ENCODE measurements at places on chromosomes 12 and 14.

GRCh38 chr12:103493199-103493598 is 2.6 kb downstream of the C12orf42 start:
- DNase-seq, result no peak

DNA sequence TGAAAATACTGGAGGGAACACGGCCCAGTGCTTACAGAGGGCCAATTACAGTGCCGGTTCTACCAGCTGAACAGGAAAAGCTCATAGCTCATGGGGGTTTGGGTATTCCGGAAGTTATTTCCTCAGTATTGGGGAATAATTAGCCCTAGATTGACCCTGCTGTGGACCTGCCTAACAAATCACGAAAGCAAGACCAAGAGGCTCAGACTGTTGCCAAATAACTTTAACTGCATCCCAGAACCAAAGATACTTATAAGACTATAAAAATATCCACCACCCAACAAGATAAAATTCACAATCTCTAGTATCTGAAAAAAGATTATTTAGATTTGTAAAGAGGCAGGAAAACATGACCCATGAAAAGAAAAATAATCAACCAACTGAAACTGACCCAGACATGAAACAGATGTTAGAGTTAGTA is 8.0 kb upstream of the OR5AU1 start:
- DNase-seq, result no peak

DNA sequence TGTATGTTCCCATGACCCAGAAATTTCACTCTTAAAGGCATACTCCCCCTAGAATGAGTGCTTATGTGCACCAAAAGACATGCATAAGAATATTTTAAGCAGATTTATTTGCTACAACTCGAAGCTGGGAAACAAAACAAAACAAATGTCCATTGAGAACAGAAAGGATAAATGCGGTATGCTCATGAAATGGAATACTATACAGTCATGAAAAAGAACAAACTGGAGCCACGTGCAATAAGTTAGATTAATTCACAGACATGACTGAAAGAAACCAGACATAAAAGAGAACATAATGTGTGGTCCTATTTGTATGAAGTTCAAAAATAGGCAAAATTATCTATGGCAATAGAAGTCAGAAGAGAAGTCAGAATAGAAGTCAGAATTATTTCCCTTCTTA is 69.9 kb downstream of the TBX3 start:
- DNase-seq, result no peak

DNA sequence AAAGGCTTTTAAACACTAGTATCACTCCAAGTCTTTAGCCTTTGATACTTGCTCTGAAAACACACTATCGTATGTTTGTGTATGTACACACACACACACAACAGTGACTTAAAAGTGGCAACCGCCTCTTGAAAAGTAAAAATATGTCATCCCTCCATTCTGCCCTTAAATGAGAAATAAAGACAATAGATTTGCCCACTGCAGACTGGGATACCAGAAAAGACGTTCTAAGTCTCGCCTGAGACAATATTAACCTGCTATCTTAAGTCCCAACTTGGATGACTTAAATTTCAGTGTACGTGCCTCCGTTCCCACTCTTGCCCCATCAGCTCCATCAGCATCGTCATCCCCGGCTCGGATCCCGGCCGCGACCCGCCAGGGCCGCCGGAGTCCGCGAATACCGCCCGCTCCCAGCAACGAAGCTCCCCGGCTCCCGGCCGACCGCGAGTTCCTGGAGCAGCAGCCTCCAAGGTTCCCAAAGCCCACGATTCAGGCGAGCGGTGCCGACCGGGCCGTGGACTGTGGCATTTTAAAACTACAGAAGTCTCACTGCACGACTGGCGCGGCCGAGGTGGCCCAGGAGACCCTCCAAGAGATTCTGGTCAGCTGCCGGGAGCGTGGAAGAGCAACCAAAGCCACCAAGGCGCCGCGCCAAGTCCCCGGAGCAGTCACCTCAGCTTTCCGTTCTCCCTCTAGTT is 2.8 kb upstream of the ARID2 start:
- no peak for DNase-seq

DNA sequence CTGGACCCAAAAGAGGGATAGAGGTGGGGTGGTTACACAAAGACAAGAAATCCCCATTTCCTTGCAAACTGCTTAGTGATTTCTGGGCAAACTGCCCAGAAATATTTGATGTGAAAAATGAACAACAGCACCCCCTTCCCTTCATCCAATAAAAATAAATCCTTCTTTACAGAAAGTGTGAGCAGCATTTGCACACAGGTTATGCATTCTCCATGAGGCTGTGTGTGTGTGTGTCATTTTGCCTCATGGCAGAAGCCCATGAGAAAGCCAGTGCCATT is 17.2 kb upstream of the NRXN3 start:
- DNase-seq, result no peak

DNA sequence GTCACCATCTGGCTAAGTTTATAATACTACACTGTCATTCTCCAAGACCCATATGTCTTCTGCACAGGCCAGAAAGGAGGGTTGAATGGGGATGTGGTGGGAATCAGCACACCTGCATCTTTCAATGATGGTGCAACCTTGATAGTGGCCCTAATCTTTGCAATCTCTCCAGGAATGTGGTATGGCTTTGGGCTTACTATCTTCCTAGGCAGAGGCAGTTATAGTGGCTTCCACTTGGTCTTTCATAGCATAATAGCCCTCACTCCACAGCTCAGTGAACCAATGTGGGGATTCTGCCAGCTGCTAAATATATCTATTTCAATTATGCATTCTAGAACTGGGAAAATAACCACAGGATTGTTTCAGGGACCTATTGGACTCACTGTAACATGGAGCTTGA is 61.8 kb upstream of the ATP2B1 start:
- no peak for DNase-seq

- no peak for DNase-seq
These were observed 13.1 kb upstream of the RIN3 start for GRCh38 chr14:92500491-92500941.

DNA sequence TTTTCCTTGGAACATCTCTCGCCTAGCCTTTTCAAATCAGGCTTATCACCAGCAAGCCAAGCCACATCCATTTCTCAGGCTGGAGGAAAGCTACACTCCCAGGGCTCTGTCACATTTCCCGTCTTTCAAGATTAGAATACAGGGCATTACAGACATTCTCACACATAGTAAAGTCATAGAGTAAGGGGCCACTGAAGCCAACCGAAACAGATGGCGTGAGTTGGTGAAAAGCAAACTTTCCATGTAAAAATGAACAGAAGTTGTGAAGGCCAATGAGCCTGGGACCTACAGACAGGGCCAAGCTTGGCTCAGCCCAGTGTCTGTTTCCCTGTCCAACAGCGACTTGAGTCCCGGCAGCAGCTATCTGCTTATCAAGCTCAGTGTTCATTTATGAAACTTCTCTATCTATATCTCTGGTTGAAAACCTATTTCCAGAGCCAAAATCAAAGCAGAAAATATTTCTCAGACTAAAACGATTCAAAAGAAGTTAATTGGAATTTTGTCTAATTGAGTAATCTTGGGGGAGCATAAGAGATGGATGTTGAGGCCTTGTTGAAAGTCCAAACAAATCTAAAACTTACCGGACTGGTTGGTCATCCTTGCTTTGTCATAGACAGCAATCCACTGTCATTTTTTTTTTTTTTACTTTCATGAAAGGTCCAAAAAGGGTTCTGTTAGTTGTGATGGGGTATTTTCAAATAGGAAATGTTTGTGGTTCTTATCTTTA is 105.6 kb downstream of the DAAM1 start:
- no peak for DNase-seq

DNA sequence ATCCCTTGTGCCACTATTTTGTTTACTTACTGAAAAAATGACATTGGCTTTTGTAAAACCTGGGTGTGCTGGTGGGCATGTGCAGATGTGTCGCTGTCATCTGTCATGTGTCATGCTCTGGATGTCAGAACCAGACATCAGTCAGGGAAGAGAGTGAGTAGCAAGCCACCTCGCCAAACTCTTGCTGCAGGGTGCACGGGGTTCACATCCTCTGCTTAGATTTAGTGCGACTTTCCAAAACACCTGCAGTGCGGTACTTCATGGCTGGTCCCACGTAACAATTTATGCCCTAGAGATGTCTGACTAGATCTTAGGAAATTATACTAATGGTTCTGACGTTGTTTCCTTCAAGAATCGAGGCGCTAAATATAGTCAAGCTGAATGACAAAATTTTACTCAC is 106.7 kb downstream of the CRADD start:
- no peak for DNase-seq

- DNase-seq, result no peak
These were observed 21.2 kb upstream of the KLC1 start for GRCh38 chr14:103607822-103608221.

DNA sequence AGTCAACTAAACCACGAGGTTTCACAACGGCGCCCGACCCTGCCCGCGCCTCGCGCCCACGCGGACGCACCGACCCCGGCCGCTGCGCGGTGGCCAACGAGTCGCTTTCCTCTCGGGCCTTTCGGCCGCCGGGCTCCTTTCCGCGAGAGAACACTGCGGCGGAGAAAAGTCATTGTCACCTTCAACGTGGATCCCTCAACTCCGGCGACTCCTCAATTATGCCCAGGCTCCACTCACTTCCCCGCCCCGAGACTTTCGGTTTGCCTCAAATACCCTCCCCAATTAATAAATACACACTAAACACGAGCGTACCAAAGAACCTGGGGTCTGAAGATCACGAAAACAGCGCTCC is 450 bp downstream of the SINHCAF start:
- no peak for DNase-seq

DNA sequence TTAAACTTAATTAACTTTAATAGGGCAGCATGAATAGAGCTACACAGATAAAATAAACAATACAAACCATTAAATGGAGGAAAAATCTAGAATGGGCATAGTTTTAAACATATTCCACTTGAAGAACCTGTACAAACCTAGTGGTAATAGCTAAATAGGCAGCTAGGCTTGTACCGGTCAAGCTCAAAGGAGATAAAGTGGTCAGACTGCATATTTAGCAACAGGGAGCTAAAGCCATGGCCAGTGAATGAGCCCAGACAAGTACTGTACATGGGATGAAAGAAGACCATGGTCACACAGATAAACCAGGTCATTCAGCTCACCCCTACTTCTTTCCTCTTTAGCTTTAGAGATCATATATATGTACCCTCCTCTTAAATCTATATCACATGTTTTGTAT is 186.6 kb upstream of the KRR1 start:
- DNase-seq, result no peak

GRCh38 chr14:58863661-58864345 is 226.0 kb downstream of the DACT1 start:
- no peak for DNase-seq

- DNase-seq, result no peak
These were observed 23.8 kb downstream of the CFAP54 start for GRCh38 chr12:96513166-96513565.

DNA sequence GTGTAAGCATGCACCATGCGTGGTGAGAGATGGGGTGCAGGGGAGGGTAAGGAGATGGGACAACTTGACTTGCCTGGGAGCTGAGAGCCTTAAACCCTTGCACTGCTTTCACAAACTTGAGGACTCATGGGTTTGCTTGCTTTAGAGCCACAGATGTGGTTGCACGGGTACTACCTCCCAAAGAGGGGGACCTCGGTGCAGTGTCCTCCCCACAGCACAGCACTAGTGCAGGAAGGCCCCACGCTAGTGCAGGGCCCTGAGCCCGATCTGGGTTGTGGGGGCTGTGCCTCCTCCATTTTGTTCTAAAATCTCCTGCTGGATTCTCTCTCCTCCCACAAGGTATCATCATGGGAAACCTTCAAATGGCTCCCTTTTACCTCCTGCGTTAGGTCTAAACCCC is 11.2 kb downstream of the KRT72 start:
- DNase-seq, result no peak

GRCh38 chr14:49367696-49368095 is 218.5 kb downstream of the RPS29 start:
- no peak for DNase-seq

- no peak for DNase-seq
These were observed 172.2 kb downstream of the CACNA1C start for GRCh38 chr12:2224961-2225360.

- DNase-seq, result no peak
These were observed 35.2 kb downstream of the SLC6A12 start for GRCh38 chr12:178829-179109.

DNA sequence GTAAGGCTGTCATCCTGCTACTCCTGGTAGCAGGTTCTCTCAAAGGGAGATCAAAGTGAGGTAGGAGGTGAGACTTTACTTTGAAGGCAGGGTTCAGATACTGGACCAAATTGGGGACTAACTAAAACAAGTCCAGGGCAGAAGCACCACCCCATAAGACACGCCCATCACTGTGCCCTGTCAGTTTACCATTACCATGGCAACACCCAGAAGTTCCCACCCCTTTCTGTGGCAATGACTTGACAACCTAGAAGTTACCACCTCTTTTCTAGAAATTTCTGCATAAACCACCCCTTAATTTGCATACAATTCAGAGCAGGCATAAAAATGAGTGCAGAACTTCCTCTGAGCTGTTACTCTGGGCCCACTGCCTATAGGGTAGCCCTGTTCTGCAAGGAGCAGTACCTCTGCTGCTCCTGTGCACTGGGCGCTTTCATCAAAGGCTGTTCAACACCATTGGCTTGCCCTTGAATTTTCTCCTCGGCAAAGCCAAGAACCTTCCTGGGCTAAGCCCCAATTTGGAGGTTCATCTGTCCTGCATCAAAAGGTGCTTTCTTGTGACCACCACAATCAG is 64.8 kb upstream of the MAX start:
- DNase-seq, result no peak

GRCh38 chr14:42322531-42323284 is 716.0 kb downstream of the LRFN5 start:
- no peak for DNase-seq

DNA sequence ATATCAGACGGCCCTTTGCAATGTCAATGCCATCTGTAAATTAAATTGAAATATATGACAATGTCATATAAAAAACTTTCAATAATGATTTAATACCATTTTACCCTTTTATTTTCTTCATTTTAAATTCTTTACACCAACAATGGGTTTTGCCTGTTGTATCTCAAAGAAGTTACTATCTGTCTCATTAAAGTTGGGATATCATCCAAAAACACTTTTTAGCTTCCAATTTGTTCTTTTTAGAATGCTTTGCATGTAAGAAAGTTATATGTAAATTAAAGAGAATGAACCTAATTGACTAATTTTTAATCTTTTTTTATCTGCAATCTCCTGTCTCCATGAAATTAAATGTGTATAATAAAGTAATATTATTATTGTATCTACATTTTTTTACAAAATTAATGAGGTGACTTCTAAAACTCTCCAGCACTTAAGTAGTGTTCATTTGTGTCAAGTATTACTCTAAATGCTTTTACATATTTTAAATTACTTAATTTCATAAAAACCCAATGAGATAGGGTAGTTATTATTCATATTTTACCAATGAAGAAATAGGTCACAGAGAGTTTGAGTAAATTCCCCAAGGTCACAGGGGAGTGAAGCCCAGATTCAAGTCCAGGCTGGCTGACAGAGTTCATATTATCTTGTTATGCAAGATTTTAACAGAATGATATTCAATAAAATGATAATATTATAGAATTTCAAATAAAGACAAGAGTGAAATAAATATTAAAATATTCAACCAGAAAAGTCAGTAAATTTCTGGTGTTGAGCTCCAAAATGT is 673.0 kb upstream of the FLRT2 start:
- no peak for DNase-seq

- DNase-seq, result no peak
These were observed 23.2 kb upstream of the BMAL2 start for GRCh38 chr12:27309293-27309994.

- no peak for DNase-seq
These were observed 159.1 kb downstream of the C12orf50 start for GRCh38 chr12:87870061-87870460.

Data from activated naive CD4-positive, alpha-beta T cell (primary cell).